ENCODE measurements at places on chromosomes 1 and 21. TPM values are rescaled to one million over a fixed set of nuclear protein-coding genes. Genes with fewer than 3 reads are reported as not detected.

CD55 gene
- 239 TPM for total RNA-seq

JAM2 gene
- total RNA-seq: 1.3 TPM

DIO1 gene
- not detected for total RNA-seq

WDR64 gene
- not detected for total RNA-seq

OR2AK2 gene
- 0.39 TPM for total RNA-seq

ZNF678 gene
- total RNA-seq: 16.0 TPM

MXRA8 gene
- not detected for total RNA-seq

CD5L gene
- total RNA-seq: 0.17 TPM

CCDC27 gene
- not detected for total RNA-seq

- no peak for DNase-seq
Observed at GRCh38 chr1:116242741-116243140, 130.3 kb upstream of the ATP1A1 start.

DNA sequence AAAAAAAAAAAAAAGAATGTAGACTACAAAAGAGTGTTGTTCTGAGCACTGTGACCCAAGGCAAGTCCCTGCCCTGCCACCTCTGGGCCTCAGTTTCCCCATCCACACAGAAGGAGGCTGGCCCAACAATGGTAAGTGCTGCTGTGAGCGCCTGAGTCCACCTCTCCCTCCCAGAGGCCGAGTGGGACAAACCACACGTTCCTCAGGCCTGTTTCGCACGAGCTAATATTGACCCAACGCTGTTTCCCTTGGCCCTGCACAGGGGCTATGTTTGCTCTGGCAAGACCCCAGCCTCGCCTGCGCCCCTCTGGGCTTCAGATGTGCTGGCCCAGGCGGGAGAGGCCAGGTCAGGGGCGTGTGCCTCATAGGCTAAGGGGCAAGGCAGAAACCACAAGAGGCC is 12.6 kb upstream of the LAPTM5 start:
- no peak for DNase-seq

- no peak for DNase-seq
Observed at GRCh38 chr21:27536319-27536718, 569.4 kb upstream of the ADAMTS5 start.

GRCh38 chr1:232769733-232770132 is 35.5 kb upstream of the MAP10 start:
- DNase-seq: no peak

DNA sequence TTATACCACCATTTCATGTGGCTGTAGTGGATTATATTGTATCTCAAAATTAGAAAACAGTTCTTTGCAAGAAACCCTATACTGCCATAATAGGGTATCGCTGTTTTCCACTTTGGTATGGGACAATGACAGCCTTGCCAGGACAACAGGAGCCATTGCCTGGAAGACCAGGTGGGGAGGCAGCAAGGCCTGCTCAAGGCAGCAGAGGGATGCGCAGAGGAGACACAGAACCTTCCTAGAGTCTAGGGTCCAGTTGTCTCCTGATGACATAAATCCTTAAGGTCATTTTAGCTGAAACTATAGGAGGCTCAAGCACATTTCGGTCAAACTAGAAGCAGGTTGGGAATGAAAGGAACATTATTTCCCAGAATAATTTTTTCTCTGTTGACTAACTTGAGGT is 27.6 kb downstream of the IFNGR2 start:
- no peak for DNase-seq

GRCh38 chr1:196660852-196661251 is 9.0 kb downstream of the CFH start:
- peak; percentile 24 for DNase-seq

DNA sequence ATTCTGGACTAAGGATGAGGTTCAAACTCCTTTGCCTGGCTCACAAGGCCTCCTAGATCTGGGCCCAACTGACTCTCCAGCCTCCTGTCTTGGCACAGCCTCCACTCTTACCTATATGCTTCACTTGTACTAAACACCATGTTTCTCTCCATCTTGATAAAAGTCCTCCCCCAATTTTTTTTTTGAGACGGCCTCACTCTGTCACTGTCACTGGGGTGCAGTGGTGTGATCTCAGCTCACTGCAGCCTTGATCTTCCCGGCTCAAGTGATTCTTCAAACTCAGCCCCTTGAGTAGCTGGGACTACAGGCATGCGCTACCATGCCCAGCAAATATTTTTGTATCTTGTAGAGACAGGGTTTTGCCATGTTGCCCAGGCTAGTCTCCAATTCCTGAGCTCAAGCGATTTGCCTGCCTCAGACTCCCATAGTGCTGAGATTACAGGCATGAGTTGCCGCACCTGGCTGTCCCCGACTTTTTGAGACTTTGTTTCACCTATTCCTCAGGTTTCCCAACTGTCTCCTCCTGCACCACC is 39.7 kb downstream of the CD34 start:
- DNase-seq: no peak

DNA sequence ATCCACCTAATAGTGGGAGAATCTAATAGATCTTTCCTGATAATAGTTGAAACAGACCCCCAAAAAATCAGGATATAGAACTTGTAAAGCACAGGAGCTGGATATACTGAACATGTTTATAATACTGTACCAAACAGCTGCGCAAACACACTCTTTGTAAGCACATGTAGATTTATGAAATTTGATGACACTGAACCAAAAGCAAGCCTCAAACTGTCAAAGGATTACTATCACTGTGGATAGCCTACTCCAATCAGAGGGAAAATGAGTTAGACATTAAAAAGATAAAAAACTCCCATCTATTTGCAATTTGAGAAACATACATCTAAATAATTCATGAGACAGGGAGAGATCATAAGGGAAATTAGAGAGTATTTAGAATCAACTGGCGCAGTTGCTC is 26.1 kb downstream of the RCAN3 start:
- DNase-seq: no peak

- no peak for DNase-seq
Observed at GRCh38 chr1:221431068-221431651, 310.7 kb downstream of the DUSP10 start.

GRCh38 chr1:58017641-58018040 is 528.9 kb downstream of the OMA1 start:
- DNase-seq: no peak

GRCh38 chr1:226369110-226369509 is 38.8 kb downstream of the PARP1 start:
- peak; percentile 59 for DNase-seq

DNA sequence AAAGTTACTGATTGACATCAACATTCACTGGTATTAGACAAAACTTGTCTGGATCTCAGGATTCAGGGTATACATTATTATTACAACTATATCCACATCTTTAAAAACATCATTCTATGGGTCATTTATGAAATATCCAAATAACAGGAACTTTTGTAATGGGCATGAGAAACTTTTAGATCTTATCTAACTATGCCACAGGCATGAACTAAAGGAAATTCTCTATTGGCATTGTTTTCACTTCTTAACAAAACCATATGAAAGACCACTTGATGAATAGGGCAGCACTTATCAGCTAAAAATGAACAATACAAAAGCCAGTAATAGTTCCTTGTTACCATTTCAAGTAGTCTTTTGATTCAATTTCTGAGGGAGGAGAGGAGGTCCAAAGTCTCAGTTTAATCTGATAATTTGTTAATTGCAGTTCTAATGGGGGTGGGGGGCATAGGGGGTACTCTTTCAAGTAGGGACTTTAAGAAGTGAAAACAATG is 30.8 kb upstream of the CPLANE2 start:
- DNase-seq: no peak

DNA sequence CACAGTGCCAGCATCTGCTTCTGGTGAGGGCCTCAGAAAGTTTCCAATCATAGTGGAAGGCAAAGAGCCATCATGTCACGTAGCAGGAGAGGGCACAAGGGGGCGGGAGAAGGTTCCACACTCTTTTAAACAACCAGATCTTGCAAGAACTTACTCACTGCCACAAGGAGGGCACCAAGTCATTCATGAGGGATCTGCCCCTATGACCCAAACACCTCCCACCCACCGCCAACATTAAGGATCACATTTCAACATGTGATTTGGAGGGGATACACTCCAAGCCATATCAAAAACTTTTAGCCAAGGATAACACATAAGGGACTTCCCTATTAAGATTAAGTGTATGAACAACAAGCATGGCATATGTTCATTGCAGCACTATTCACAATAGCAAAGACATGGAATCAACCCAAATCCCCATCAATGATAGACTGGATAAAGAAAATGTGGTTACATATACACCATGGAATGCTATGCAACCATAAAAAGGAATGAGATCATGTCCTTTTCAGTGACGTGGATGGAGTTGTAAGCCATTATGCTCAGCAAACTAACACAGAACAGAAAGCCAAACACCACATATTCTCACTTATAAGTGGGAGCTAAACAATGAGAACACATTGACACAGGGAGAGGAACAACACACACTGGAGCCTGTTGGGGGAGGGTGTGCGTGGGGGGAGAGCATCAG is 19.9 kb upstream of the SLC35F3 start:
- DNase-seq: no peak

- DNase-seq: no peak
Observed at GRCh38 chr1:189697113-189697512, 780.6 kb downstream of the BRINP3 start.

DNA sequence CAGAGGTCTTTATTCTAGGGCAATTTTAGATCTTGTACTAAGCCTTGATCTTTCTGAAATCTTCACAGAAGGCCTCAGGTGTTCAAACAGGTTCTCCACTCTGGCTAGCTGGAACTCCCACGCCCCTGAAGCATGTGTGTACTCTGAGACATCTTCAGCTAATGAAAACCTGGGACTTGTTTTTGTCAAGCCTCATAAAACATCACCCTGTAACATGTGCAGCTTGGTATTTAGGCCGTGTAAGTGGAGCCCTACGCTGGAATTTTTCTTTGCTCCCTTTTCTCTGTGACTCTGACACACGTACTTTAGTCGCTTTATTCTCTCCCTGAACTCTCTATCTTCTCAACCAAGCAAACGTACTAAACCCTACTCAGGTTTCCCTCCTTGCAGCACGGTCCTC is 701.9 kb upstream of the ZP4 start:
- DNase-seq: no peak

DNA sequence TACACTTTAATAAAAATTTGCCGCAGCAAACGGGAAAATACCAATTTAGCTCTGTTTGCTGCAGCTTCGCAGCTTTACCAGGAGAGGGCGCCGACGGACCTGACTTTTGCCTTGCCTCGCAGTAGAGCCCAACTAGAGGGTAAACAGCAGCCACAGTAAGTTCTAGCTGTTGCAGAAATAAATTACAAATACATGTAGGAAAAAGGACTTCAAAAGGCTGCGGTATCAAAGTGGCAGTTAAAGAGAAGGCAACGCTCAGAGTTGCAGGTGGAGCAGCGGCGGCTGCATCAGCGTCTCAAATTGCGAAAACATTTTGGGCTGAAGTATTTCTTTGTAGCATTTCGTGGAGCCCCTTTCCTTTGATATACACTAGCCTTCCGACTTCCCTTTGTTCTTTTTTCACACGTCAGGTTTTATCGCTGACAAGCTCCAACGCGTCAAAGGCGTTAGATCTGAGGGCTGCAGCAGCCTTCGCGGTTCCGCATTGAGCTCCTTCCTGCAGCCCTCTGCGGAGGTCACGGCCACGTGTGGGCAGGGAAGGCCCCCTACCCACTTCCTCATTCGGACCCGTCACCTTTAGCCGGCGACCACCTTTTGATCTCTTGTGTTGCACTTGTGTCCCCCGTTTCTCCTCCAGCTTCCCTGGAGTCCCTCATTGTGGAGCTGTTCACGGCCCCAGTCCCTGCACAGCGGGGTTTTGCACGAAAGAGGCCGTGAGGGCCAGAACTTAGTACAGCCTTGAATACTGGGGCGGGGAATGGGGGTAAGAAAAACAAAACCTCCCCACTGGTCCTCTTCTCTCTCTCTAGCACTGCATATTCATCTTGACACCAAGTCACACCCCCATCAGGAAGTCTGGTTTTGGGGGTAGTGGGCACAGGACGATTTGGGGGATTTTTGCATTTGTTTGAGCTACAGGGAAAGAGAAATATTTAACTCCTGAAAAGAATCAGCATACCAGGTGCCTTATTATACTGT is 72.8 kb downstream of the S1PR1 start:
- DNase-seq: peak; percentile 87

GRCh38 chr21:44767834-44768831 is 33.5 kb downstream of the UBE2G2 start:
- no peak for DNase-seq

- DNase-seq: no peak
Observed at GRCh38 chr1:185069202-185069772, 23.9 kb downstream of the RNF2 start.

DNA sequence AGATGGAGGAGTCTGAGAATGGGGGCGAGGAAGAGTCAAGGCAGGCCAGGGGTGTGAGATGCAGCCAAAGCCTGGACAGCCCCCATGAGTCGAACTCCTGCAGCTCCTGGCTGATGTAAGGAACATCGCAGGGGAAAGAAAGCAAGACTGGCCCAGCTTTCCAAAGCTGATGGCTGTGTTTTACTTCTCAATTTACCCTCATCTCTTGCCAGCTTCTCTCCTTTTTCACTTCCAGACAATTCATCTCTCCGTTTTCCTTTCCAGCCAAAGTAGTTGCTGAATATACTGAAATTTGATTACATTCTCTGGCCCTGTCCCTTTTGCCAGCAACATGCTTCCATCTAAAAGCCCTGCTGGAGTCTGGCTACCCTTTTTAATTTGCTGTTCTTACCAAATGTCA is 40.0 kb upstream of the UBE2U start:
- DNase-seq: no peak

GRCh38 chr1:76292418-76293184 is 218.1 kb downstream of the ST6GALNAC3 start:
- DNase-seq: no peak

DNA sequence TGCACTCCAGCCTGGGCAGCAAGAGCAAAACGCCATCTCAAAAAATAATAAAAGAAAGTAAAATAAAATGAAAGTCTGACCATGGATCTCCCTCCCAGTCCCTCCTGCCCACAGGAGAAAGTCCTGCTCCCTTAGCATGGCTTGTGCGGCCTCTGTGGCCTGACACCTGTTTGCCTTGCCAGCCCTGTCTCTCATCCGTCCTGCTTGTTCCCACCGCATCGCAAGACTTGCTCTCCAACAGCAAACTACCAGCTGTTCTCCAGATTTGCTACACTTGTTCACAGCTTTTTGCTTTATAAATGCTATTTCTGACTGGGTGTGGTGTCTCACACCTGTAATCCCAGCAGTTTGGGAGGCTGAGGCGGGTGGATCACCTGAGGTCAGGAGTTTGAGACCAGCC is 2.7 kb downstream of the ETV3L start:
- DNase-seq: no peak

DNA sequence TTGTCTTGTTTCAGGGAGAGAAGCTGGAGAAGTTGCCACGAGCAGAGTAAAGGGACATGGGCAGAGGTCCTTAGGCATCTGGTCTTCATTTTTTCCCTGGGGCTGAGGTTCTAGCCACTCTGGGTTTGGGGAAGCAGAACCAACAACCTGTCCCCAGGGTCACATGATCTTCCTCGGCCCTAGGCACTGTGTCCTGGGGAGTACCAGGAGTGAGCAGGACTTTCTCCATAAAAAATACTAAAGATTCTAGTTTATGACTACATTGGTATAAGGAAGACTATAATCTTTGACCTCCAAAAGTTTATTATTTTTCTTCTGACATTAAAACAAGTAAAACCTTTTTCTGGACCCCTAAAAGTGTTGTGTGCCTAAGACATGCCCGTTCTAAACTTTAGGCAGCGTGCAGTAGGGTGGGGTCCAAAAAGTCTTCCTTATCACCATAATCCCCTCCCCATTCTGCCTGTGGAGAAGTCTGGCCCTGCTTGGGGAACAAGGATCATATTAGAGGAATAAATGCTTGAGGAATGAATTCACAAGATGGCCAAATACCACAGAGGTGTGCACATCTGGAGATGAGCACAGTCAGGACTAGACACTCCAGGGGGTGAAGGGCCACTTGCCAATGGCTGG is 19.3 kb upstream of the IGSF3 start:
- no peak for DNase-seq

- no peak for DNase-seq
Observed at GRCh38 chr1:85202864-85203255, 2.0 kb upstream of the SYDE2 start.
